ENCODE measurements at places on chromosomes 2 and 18.

GRCh38 chr2:14451312-14451711 lies 181.2 kb upstream of the LRATD1 start:
- no peak for DNase-seq

DNA sequence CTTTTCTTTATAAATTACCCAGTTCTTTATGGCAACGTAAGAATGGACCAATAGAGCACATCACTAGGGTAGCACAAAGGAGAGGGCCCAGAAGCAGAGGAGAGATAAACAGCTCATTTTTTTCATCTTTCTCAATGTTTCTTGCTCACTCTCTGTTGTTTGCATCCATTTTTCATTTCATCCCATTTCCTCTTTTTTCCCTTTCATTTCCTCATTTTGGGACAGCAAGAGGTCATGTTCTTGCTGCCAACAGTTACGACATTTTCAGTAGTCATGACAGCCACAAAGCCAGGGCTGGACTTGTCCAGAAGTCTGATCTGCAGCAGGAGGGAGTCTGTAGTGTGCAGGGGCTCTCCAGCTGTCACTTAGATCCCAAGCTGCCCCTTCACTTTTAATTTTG lies 52.7 kb upstream of the CYP1B1 start:
- DNase-seq, result peak; percentile 22

DNA sequence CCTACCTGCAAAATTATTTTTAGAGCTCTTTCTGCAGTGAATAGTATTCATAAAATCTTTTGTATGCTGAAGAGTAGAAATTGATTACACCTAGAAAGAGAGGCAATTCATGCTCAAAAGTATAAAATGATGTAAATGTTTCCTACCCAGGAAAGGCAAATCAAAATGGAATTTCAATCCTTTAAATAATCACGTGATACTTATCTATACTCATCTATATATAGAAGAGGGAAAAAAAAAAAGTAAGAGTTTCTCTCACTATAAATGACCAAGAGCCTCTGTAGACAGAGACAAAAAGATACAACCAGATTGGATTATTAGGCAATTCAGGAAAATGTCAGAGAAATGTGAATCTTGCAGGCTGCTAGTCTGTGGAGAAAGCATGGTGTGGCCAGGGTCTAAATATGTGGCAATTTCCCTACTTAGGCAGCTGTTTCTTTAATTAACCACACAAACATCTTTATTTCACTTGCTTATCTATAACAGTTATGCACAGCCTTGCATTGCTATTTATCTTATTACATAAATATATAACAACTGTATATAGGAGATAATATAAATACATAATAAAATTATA lies 39.5 kb downstream of the METTL8 start:
- no peak for DNase-seq

GRCh38 chr2:41020358-41020757 lies 568.5 kb upstream of the SLC8A1 start:
- DNase-seq, result no peak

- DNase-seq, result no peak
Observed at GRCh38 chr18:56787390-56787789, 136.2 kb downstream of the WDR7 start.

DNA sequence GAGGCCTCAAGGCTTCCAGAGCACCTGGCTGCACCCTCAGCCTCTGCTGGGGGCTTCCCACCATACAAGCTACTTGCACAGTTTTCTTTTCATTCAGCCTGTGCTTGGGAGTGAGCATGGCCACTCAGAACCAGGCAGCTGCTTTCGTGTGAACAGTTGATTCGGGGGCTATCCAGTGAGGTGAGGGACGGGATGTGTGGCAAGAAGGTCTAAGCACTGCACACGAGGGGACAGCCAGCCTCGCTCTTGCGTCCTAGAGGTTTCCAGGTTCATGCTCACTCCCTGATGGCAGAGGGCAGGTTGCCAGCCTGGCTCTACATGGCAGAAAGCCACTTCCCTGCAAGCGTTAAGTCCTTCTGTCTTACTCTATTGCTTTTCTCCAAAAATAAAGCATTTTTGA lies 146.2 kb downstream of the MBP start:
- no peak for DNase-seq

DNA sequence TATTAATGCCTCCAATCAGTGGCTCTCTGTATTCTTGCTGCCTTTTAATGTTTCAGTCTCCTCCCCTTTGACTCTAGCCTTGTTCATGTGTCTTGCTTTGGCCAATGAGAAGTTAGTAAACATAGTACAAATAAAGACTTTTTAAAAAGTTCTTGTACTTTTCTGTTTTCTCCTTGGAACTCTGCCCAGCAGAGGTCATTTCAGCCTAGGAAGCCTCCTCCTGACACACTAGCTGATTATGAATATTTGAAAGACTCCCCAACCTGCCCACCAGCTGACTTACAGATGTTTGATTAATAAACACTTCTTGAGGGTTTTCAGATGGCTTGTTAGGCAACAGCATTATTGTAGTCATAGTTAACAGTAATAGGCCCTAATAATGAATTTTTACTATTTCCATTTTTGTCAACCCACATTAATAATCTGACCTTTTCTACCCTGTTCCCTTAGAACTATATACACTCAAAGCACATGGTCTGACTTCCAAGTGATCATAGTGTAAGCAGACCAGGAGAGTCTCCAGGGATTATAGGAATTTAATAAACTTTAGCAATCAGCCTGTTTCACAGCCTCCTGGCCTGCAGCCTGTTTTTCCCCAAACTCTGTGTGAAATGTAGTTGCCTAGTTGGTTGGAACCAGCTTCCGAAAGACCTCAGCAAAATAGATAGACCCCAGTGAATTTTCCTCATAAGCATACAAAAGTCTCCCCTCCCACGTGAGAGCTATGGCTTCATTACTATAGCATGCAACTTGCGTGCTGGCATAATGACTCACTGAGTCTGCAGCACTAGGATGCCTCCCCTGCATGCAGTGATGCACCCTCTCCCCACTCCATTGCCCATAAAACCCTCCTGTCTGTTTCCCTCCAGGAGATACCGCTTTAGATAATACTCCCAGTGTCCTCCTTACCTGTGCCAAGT lies 670.7 kb upstream of the ZNF804A start:
- DNase-seq, result no peak

DNA sequence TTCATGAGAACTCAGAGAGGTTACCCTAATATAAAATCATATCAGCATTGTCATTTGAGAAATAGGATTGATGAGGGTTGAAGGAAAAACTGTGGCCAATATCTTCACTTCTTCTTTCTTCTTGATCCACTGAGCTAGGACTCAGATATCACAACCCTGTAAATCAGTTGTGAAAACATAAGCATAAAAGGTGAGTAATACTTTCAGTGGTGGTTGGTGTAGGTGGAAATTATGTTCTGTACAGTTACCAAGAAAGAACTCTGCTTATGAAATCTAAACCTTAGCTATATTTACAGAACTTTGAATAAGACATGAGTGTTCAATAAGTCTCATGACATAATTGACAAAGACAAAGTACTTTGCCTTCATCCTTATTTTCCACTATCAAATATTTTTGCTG lies 56.3 kb downstream of the PAX3 start:
- DNase-seq, result no peak

DNA sequence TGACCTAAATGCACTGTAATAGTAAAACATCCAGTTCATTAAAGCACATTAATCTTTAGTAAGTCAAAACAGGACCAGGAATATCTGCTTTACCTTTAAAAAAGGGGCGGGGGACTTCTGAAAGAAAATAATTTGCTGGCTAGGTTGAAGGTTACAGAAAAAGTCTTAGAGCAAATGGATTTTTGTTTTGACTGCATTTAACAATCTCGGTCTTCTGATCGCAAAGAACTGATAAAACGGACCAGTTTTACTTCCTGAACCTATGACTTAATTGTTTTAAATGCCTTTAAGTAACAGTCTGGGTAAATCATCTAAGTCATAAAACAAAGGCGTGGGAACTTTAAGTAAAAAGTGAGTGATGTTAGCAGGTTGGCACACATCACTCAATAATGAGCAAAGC lies 783 bp downstream of the BUB1 start:
- no peak for DNase-seq

- no peak for DNase-seq
Observed at GRCh38 chr18:6120820-6121279, 225.5 kb upstream of the TMEM200C start.

DNA sequence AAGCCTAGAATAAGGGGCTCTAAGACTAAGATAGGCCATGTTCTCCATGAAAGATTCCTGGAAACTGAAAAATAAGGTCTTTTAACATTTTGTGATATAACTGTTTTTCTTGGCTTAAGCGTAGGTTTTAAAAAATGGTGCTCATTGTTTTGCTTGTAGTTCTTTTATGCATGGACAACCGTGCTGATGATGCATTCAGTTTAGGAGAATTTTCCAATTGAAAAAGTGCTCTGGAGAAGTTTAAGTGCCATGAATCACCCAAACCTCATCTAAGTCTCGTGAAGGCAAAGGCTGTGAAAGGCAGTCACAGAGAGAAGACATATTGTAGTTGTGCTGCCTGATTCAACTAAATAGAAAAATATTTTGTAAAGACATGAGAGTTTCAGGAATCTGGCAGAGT lies 111.8 kb upstream of the GAREM1 start:
- no peak for DNase-seq

DNA sequence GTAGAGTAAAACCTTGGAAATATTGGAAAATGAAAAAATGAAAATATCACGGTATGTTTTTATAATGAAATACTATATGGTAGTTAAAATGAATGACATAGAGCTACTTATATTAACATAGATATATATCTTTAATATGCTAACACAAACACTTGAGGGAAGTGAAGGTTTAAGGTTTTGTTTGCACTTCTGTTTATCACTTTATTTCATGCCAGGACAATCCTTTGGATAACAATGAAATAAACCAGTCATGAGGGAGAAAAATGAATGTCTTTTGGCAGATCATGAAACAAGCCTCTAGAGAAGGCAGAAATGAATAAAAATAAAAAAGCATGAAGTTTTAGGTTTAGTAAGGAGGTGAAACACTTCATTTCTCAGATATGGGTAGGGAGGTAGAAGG lies 89.9 kb downstream of the BAZ2B start:
- DNase-seq, result no peak

- DNase-seq, result peak; percentile 4
Observed at GRCh38 chr2:25042321-25043240, 705 bp downstream of the EFR3B start.

DNA sequence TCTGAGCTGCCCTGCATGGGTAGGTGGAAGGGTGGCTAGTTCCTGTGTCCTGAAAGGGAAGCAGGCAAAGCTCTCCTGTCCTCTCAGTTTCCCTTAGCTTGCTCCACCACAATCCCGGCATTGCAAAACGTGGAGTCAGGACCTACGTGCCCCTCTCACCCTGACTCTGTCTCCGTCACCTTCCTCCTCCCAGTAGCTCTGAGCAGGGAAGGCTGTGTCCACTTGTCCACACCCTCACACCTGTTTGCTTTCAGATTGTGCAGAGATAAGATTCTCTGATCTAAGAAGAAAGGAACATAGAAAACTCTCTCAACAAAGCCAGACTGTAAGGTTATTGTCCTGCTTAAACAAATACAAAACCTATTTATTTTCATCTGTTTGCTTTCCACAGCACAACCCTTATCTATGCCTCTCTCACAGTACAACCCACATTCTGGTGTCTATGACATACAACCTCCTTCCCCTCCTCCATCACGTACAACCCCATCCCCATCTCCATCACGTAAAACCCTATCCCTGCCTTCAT lies 79.0 kb downstream of the ALPK2 start:
- DNase-seq, result no peak

GRCh38 chr18:36610661-36611060 lies 218.1 kb downstream of the TPGS2 start:
- no peak for DNase-seq

DNA sequence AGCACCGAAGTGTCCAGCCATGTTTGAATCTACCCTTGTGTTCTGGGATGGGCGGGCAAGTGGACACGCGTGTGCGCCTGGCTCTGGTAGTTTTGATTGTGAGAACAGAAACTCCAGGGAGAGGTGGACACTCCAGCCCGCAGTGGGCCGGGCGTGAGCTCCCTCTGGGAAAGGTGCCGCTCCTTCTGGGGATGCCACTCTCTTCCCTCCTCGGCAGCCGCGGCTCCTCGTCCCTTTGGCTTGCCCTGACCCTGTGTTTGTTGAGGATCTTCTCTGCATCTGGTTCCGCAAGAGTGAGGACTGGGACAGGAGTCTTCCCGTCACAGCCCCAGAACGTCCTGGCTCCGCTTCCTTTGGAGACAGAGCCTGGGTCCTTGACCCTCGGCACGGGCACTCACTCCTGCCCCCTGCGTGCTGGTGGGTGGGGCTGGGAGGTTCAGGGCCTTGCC lies 1.3 kb downstream of the CTDP1 start:
- DNase-seq, result no peak

DNA sequence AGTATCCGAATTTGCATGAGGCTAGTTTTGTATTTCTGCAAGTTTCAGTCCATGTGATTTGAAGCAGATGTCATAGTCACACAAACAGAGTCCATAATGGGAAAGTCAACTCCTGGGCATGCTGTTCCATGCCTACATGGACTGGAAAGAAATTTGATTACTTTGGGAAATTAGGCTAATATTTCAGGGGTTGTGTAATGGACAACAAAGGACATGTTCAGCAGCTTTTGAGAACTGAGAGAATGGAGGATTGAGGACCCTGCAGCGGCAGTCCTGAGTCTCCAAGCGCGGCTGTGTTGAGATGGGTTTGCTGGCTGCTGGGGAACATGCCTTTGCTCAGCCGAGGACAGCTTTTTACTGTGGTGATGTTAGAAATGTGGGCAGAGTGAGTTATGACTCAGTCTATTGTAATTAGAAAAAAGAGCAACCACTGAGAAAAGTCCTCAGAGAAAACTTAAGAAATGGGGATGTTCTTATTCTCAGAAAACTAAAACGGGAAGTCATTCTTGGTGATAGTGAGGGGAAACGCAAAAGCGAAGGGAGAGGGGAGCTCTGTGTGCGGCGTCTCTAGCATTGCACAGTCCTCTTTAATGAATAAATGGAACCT lies 149.2 kb downstream of the FAM210A start:
- no peak for DNase-seq

GRCh38 chr2:17719562-17720371 lies 33.8 kb downstream of the SMC6 start:
- peak; percentile 21 for DNase-seq

DNA sequence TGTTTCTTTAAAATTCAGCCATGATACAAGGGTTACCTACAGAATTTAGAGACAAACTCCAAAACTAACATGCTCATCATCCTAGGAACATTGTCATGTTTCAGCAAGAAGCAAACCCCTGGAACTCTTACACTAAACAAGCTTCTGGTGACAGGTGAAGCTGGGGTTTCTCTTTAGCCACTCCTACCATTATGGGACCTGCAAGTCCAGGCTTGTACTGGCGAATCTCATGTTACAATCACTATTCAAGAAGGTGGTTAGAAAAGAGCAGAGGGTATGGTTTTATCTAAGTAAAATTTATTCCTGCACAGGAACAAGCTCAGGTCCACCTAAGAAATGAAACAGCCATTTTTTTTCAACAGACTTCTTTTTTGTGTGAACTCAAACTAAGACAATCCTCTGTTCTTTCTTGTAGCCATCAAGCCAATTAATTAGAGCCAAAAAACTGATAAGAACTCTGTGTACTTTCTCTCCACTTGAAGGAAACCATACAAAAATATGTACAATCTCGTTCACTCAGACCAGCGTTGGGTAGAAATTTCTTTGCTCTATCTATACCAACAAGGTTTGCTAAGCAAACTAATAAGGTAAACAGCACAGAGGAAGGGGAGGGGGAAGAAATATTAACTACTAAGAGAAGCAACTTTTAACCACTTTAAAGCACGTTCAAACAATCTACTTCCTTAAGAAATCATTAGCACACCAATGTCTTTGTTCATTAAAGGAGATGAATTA lies 63.3 kb upstream of the NEDD4L start:
- no peak for DNase-seq
